ENCODE measurements at places on chromosomes 3 and 15.

DNA sequence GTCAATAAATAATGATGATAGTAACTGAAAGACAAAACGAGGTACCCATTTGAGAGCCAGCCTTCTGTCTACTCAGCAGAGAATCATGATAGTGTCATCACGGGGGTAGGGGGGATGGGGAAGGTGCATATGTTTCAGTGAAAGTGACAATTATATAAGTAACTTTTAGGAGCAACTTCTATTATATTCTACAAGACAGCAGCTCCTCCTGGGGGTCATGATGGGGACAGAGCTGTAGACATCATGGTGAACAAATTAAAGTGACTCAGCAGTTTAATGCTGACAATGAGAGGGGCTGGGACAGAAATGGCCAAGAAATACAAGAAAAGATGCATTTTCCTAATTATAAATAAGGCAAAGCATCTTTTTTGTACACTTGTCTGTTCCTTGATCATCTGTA is 11.8 kb downstream of the CAPN3 start:
- DNase-seq = no peak

- DNase-seq = no peak
These were observed 49.0 kb downstream of the DUT start for GRCh38 chr15:48380198-48380597.

- DNase-seq = no peak
These were observed 98.9 kb upstream of the ST8SIA2 start for GRCh38 chr15:92294759-92295158.

- no peak for DNase-seq
These were observed 229.9 kb downstream of the LRRN1 start for GRCh38 chr3:4029135-4029534.
